Activated CD4-positive, alpha-beta T cell treated with anti-CD3 and anti-CD28 coated beads for 36 hours (primary cell): ENCODE measurements at places on chromosomes 12 and 14. TPM values are rescaled to one million over a fixed set of nuclear protein-coding genes. Genes with fewer than 3 reads are reported as not detected.

- H3K36me3 ChIP-seq: peaks cover 9% of the 10 kb centered on the region
- no peak overlapping the region for H3K27ac ChIP-seq
- H3K4me3 ChIP-seq: no peak overlapping the region
- no peaks in the 10 kb centered on the region for H3K27me3 ChIP-seq
- no peak for DNase-seq
Observed at GRCh38 chr12:1325666-1326065, 268.7 kb downstream of the FBXL14 start.

DNA sequence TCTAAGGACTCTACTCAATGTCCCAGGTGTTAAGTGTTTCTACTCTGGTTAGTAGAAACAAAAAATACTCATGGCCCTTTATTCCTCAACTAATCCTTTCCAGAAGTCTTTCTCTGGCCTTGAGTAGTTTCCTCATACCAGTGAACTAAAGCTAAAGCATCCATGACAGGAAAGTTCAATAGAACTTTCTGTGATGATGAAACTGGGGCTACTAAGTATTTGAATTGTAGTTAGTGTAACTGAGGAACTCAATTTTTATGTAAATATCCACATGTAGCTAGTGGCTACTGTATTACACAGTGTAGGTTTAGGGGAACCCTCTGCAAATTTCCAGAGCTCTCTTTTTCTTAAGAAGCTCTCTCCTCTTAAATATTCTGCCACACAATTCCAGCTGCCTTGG, 63.7 kb downstream of the R3HDM2 start:
- H3K4me3 ChIP-seq: no peak overlapping the region
- no peak for DNase-seq
- H3K27me3 ChIP-seq: no peaks in the 10 kb centered on the region

- DNase-seq: peak; percentile 52
- peaks cover 57% of the 10 kb centered on the region for H3K36me3 ChIP-seq
- peak overlapping the region; percentile 38 for H3K4me3 ChIP-seq
- H3K4me1 ChIP-seq: peaks cover 26% of the 10 kb centered on the region
- H3K27me3 ChIP-seq: no peaks in the 10 kb centered on the region
Observed at GRCh38 chr14:88599761-88600439, 37.1 kb downstream of the ZC3H14 start.

- H3K27ac ChIP-seq: no peak overlapping the region
Observed at GRCh38 chr12:109302770-109303169, 6.3 kb downstream of the FOXN4 start.

GRCh38 chr12:123449856-123450255, 8.1 kb upstream of the SNRNP35 start:
- H3K27ac ChIP-seq: peak overlapping the region; percentile 76
- DNase-seq: no peak

DNA sequence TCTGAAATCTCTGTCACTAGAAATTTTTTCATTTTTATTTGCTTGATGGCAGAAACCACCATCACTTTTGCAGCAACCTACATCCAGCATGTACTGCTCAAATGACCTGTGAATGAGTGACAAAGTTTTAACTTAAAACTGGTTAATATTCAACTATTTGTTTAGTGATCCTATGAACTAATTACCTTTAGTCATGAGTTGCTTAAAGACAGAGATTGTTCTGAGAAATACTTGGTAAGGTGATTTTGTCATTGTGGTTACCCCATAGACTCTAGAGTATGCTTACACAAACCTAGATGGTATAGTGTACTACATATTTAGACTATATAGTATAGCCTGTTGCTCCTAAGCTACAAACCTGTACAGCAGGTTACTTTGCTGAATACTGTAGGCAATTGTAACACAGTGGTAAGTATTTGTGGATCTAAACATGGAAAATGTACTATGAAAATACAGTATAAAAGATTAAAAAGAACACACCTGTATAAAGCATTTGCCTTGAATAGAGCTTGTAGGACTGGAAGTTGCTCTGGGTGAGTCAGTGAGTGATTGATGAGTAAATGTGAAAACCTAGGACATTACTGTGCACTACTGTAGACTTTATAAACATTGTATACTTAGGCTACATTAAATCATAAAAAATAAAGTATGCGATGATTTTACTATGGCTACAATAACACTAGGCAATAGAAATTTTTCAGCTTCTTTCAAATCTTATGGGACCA, 256.6 kb upstream of the PPFIA2 start:
- H3K4me1 ChIP-seq: no peaks in the 10 kb centered on the region
- H3K27ac ChIP-seq: no peak overlapping the region
- no peaks in the 10 kb centered on the region for H3K27me3 ChIP-seq

The FOXN4 gene
- not detected for total RNA-seq
